ENCODE measurements at places on chromosomes 1 and 21.

GRCh38 chr1:169130683-169131082, 24.2 kb downstream of the ATP1B1 start:
- DNase-seq: no peak

DNA sequence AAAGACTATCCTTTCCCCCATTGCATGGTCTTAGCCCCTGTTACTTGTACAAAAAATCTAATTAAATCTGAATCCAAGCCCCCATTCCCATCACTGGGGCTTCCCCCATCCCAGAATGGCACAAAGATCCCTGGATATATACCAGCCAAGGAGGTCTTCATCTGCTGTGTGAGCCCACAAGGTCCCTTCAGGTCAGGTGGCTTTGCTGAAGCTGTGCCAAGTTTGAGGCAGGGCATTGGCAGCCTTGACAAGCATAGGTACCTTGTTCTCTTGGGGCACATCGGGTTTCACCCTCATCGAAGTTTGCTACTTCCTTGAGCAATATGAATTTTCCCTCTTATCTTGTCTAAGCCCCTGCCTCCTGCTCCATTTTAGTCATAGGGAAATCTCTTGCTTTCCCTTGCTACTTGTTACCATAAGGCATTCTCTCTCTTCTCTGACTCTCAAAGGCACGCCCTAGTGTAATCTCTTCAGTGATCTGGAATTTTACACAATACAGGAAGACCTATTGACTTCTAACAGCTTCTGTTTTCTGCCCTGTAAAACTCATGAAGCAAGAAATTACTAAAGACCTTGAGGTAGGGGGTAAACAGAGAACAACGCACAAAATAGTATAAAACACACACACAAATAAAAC, 71.4 kb upstream of the COG2 start:
- no peak for DNase-seq

- no peak for DNase-seq
Observed at GRCh38 chr1:56170784-56171320, 408.5 kb downstream of the PLPP3 start.

- DNase-seq: no peak
Observed at GRCh38 chr1:224064150-224064549, 49.8 kb upstream of the FBXO28 start.

GRCh38 chr1:6972399-6972798, 187.1 kb downstream of the CAMTA1 start:
- DNase-seq: no peak

DNA sequence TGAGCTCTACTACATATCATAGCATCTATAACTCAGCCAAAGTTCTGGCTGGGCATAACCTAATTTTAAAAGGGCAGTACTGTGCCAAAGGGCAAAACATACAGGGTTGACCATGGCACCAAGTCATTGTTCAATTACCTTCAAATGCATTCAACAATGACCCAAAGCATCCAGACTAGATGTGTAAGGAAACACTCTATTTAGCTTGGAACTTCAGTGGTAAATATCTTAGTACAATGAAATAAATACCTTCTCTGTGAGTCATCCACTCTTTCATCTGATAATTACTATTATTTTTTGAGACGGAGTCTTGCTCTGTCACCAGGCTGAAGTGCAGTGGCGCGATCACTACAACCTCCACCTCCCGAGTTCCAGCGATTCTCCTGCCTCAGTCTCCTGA, 70.0 kb downstream of the NVL start:
- no peak for DNase-seq

GRCh38 chr1:159938211-159938852, 7.1 kb downstream of the IGSF9 start:
- DNase-seq: no peak

DNA sequence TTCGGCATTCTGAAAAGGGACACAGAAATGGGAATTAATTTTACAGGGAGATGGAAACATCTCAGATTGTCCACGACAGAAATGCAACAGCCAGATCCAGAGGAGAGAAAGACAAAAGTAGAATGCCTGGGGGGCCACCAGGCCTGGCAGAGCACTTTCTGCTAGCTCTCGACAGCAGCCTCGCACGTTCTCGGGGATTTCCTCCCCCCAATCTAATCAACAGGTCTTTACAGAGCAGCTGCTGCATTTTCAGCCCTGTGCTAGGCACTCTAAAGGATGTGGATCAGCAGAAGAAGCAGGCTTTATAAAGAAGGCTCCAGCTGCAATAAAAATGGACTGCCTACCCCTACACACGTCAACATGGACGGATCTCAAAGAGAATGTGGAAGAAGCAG, 10.6 kb downstream of the CSRP1 start:
- no peak for DNase-seq

- DNase-seq: peak; percentile 52
Observed at GRCh38 chr1:192506741-192507155, 68.8 kb upstream of the RGS1 start.

- DNase-seq: peak; percentile 86
Observed at GRCh38 chr1:230758709-230759368, 11.7 kb downstream of the CAPN9 start.

DNA sequence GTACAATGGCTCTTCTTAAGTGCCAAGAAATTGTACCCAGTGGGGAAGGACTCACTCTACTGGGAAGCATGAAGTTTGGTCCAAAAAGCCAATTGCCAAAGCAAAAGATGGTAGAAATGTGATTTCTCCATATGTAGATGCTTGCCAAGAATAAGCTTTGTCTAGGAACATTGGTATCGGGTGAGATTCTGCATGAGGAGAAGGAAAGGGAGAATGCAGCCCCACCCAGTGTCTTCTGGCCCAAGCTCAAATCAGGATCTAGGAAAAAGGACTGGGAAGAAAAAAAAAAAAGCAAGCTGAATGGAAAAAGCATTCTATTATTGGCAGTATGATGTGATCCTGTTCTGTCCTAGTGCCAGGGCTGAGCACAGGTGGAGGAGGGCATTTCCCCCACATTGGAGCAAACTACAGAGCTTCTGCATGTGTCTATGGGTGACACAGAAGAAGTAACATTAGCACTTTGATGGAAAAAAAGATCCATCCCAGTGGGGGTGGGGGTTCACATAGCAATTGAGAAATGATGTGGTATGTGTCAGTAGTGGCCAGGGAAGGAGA, 226.6 kb downstream of the KCNH1 start:
- no peak for DNase-seq

DNA sequence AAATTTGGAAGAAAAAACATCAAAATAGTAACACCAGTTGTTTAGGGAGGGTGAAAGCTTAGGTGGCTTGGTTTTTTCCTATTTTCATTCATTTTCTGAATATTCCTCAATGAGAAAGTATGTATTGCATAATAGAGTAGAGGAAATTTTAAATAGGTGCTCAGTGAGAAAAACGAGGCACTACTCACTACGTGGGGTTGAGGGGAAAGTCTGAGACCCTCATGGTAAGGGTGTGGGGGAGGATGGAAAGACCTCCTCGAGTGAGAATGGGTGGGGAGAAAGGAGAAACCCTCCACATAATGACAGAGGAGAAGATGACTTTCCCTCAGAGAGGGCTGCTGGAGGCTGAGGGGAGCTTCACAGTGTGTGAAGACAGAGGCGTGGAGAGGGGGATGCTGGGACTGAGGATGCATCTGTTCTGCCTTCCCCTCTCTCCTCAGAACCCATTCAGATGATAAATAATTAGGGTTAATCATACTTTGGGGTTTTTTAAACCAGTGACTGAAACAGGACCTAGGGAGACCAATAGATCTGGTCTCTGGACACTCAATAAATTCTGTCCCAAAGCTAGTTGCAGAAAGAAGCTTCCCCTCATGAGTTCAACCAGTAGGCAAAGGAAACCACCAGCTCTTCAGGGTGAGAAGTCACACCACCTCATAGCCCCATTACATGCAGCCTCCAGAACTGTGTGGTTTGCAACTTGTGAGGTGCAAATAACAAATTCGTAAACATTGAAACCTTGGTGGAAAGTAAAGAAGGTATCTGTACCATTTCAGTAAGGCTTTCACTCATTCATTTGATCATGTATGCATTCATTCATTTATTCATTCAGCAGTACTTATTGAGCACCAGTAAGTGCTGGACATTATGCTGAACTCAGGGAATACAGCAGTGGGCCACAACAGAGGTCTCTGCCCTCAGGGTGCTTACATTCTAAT, 17.1 kb downstream of the SLAMF7 start:
- DNase-seq: no peak

- DNase-seq: no peak
Observed at GRCh38 chr1:101431956-101432510, 195.2 kb downstream of the S1PR1 start.

- DNase-seq: no peak
Observed at GRCh38 chr1:214966346-214966745, 116.2 kb upstream of the KCNK2 start.

DNA sequence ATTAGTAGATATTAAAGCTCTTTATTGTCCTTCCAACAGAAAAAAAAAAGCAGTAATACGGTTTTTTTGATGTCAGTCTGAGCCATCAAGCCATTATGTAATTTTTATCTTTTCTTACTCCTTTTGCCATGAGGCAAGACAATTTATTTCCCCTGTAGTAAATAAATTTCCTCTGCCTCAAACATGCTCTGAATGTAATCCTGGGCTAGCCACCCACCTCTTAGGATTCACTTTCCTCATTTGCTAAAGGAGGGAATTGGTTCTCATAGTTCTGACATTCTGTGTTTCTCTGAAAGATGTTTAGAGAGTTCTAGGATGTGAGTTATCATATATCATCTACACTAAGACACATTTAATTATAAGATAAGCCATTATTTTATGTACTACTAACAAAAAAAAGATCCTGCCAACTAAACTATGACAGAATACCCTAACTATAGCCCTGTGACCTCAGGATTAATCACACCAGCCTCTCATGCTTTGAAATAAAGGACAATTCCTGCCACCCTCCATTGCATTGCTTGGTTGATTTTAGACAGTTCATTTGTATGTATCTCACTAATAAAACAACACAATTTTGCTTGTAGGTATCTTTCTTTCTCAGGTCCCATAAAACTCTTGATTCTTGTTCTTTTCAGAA, 34.0 kb upstream of the RAP1A start:
- DNase-seq: no peak

GRCh38 chr1:81466961-81467360, 333.8 kb upstream of the ADGRL2 start:
- DNase-seq: no peak

DNA sequence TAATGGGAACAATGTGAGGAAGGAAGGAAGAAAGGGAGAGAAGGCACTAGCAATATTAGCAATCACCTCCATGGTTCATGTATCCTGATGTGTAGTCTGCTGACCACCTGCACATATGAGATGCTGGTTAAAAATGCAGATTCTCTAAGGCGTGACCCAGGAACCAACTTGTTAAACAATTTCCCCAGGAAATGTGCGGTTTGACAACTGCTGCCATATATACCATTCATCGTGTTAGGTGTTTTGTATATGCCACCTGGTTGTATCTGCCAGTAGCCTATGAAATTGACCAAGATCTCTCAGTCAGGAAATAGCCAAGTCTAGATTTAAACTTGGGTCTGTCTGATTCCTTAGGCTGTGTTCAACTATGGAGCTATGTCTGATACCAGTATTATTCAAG, 4.1 kb downstream of the SEMA4A start:
- DNase-seq: no peak

DNA sequence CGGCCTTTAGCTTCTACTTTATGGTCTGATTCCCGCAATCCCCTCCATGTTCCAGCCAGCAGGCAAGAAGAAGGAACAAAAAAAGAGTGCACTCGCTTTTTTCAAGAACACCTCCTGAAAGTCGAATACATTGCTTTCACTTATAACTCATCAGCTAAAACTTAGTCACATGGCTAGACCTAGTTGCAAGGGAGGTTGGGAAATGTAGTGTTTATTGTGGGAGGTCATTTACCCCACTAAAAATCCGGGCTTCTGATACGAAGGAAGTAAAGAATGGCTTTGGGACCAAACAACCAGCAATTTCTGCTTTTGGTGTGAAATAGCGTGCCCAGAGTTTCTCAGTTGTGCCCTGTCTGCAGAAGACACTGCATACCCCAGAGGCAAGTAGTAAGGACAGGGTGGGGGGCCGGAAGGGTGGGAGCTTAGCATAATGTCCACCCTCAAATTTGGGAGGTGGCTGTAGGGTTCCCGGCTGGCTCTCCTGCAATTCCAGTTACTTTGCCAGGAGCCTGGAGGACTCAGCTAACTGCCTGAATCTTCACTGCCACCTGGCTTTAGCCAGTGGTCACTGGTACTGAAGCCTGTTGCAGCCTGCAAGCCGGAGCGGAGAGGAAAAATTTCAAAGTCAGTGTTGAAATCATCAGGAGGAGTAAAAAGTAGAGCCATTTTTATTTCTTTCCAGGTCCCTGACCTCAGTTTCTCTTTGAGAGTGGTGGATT, 57.7 kb upstream of the F3 start:
- no peak for DNase-seq

DNA sequence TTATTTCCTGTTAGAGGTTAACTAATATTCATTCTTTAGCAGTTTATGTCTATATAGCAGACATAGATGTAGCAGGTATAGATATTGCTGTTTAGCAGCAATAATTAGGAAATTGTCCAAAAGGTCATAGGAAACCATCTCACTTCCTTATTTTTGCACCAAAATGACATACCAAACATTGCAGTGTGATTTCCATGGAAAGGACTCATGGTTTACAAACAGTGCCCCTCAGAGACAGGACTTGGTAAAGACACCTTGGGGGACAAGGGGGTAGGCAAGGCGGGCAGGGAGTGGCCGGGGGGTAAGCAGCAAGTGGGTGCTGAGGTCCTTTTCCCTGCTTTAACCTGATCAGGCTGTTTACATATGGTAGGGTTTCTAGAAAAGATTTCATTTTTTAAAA, 30.5 kb downstream of the BATF3 start:
- DNase-seq: peak; percentile 40

- DNase-seq: no peak
Observed at GRCh38 chr1:229258757-229259060, 12.2 kb upstream of the RAB4A start.

DNA sequence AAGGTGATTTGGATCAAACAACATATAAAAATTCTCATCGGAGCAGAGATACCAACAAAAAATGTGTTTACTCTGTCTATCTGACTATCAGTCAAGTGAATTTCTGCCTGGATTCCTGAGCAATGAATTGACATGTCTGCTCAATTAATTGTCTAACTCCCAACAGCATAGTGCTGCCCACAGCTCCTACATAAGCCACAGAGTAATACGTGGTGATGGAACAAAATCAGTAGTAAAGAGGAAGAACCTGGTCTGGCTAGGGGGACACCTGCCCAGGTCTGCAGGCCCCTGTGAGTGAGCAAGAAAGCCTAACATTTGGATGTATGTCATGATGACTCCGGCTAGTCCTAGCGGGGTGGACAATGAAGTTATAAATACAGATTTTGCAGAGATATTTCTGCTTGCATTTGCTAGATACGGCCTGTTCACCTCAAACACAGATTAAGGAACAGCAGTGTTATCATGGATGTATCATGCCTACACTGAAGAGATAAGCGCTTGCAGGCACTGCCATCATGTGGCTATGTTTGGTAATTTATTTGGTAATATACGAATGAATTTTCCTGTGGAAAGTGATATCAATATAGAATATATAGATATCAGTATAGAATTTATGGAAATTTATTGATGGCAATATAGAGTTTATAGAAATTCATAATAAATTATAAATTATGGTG, 69.6 kb upstream of the LRRC8B start:
- DNase-seq: peak; percentile 21

All from NCI-H524 (cell line).